ENCODE measurements at places on chromosomes 6 and 20.

DNA sequence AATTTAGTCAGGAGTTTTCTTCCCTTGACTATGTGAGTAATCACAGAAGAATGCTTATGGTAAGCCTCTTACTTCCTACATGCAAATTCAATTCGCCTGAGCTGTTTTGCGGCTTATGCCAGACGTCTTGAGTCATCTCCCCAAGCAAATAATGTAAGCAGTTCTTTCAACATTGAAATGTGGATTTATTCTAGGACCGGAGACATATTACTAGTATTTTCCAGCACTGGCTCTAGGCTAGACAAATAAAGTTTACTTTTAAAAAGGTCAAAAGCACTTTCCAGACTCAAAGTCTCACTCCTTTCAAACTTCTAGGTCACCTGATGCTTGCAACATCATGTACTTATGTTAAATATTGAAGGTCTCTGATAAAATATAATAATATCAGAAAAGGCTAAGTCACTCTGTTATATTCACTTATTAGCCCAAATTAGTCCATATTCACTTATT is 38.1 kb upstream of the NOX3 start:
- DNase-seq = peak; percentile 98

- DNase-seq = no peak
Observed at GRCh38 chr6:169555971-169556617, 145.7 kb downstream of the WDR27 start.

GRCh38 chr20:24953621-24954133 is 4.6 kb downstream of the CST7 start:
- DNase-seq = no peak

GRCh38 chr6:42707595-42707994 is 14.8 kb downstream of the PRPH2 start:
- DNase-seq = no peak

- DNase-seq = no peak
Observed at GRCh38 chr20:50872560-50873425, 58.4 kb downstream of the ADNP start.

- DNase-seq = no peak
Observed at GRCh38 chr20:33852626-33853506, 41.7 kb downstream of the CHMP4B start.

GRCh38 chr6:83198486-83199172 is 5.5 kb downstream of the RWDD2A start:
- DNase-seq = no peak

DNA sequence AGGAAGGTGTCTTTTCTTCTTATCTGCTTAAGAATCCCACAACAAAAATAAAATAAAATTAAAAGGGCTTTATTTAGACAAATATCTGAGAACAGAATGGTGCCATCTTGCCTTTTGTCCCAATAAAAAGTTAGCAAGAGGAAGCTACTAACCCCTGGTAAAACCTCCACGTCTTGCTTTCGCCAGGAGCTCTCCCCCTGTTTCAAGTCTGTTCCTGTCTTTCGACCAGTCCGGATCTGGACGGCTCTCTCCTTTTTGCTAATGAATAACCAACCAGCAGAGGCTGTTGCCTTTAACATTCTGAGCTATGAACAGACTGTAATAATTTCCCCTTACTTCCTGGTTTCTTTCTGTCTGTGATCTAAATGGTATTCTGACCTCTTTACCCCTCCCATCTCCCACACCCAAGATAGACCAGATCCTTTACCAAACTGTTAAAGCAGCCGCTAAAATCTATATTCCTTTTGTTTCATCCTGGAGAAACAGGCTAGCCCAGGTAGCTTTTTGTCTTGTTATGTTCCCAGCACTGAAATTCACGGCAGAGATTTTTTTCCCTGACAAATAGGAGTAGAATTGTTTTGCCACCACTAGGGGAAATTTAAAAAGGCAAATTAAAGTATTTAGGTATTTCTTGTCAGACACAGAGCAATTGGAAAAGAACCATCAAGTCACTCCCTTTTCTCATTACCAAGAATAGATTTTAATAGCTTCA is at the start of gene FRK:
TSS of gene FRK (minus strand) at position 320 of the 712 bp plus-strand sequence. CDS start 580 bp downstream, outside the sequence.
- DNase-seq = peak; percentile 3

DNA sequence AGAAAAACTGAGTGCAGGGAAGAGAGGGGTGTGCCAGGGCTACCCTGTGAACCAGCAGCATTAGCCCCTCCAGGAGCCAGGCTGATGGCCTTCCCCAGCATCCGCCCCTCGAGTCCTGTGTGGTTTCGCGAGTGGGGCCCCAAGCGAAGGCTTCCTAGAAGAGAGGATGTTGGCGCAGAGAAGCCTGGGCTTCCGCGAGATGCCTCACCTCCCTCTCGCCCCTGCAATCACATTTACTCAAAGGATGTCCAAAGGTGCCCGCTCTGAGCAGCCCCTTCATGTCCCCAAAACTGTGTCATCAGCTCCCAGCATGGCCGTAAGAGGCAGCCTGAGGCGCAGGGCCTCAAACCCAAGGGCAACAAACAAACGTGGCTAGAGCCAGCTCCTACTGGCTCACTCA is 111.7 kb downstream of the PREX1 start:
- no peak for DNase-seq

DNA sequence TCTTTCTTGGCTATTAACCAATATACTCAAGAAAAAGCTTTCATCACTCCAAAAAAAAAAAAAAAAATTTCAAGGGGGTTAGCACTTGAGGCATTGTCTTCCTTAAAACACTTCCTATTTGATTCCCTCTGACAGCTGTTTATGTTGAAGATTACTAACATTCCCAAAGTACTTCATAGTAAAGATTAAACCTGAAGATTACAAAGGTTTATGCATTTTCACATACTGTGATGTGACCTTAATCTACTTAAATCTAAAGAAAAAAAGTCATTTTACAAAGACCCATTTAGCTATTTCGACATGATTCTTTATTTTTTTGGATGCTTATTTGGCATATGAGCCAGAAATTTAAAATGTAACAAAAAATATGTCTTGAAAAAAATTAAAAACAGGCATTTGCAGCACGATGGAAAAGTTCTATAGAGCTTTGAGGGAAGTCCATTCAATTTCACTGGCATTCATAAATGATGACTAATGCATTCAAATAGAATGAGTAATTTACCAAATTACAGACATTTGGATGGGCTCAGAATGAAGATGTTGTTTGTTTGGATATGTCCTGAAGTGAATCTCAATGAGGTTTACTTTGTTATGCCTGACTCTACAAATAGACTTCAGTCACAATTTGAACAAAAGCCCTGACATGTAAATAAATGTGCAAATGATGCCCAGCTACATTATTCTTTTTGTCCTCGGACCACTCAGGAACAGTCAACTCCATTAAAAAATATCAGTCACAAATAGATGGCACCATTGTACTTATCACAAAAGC is 674.6 kb upstream of the MARCKS start:
- peak; percentile 62 for DNase-seq

DNA sequence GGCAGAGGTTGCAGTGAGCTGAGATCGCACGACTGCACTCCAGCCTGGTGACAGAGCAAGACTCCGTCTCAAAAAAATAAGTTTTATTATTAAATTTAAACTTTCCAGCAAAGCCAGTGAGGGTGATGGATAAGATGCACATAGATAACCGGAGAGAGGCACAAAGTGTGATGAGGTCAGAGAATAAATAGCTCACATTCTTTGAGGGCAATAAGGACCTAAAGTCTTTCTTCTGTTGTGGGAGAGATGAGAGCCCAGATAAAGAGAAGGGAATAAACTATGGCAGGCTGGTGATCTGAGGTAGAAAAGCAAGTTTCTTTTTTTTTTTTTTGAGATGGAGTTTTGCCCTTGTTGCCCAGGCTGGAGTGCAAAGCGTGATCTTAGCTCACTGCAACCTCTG is 20.6 kb upstream of the EZR start:
- no peak for DNase-seq

GRCh38 chr6:25395731-25396130 is 116.6 kb downstream of the CARMIL1 start:
- no peak for DNase-seq

- DNase-seq = no peak
Observed at GRCh38 chr6:90530882-90531281, 56.0 kb downstream of the MAP3K7 start.

- no peak for DNase-seq
Observed at GRCh38 chr6:3484192-3484591, 27.3 kb upstream of the SLC22A23 start.

GRCh38 chr6:130900913-130901312 is 73.7 kb downstream of the SMLR1 start:
- no peak for DNase-seq

- peak; percentile 4 for DNase-seq
Observed at GRCh38 chr20:52889225-52889624, 82.9 kb upstream of the TSHZ2 start.

DNA sequence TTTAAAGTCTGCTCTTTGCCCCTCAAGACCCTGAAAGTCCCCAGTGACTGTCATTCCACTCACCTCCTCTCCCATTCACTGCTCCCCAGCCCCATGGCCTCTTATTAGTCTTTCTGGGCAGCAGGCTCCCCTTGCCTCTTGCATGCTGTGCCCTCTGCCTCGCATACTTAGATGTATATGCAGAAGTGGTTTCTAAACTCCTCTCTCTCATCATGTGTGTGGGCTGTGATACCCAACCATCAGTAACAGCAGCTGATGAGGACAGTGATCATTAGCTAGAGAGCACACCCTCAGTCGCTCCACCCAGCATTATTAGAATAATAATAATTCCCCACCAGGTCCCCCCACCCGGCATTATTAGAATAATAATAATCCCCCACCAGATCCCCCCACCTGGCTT is 14.5 kb downstream of the PKIG start:
- DNase-seq = no peak

DNA sequence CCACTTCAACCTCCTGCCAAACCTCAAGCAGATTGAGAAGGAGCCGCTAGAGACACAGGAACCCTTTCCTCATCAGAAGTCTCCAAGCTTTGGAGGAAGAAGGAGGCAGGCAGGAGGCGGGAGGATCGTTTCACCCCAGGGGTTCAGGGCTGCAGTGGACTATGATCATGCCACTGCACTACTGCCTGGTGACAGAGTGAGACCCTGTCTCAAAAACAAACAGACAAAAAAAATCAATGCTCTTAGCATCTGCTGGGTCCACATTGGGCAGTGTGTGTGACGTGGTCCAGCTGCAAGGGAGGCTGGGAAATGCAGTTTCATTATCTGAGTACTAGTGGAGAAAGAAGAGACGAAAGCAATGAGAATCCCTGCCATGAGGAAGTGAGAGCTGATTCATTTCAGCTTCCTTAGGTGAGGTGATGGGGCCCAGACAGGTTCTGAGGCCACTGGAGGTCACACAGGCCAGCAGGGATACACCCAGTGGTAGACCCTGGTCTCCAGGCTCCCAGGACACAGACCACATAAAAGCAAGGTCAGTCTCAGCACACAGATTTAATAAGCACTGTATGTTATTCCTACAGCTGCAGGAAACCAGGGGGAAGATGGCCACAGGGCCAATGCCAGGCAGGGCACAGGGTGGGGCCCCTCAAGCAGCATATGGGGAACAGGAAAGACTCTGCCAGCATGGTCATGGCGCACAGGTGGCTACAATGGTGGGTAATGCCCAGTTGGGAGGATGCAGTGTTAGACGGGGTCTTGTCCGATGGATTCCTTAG is 4.3 kb downstream of the GFRA4 start:
- no peak for DNase-seq

DNA sequence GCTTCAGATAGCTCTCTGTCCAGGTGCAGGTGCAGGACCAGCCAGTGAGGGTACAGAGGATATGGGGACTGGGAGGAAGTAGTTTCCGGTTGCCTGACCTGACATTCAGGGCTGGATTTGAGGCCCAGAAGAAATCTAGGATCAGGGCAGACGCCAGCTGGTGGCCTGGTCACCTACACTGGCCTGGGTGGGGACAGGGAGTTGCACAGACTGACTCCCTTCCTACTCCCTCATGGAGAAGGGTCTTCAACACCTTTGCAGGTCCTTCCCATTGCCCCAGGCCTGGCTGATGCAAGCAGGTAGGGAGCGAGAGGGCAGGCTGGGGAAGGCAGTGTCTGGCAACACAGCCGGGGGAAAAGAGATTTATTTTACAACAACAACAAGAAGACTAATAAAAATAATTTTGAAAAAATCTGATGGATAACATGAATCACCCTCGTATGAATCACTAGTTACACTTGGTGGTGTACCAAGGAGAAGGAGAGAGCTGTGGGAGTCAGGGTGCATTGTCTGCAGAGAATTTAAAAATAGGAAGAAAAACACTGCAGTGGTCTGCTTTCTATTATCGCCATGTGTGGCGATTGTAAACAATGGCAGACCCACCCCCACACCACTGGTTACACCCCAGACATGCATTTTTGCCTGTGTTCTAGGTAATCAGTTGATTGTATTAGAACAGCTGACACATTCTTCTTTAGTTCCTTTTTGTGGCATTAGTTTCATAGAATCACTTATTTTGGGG is 62.3 kb upstream of the SNX9 start:
- DNase-seq = peak; percentile 95

GRCh38 chr20:18133962-18134361 is 3.7 kb upstream of the KAT14 start:
- no peak for DNase-seq

- no peak for DNase-seq
Observed at GRCh38 chr6:116667623-116668022, 943 bp downstream of the ZUP1 start.

DNA sequence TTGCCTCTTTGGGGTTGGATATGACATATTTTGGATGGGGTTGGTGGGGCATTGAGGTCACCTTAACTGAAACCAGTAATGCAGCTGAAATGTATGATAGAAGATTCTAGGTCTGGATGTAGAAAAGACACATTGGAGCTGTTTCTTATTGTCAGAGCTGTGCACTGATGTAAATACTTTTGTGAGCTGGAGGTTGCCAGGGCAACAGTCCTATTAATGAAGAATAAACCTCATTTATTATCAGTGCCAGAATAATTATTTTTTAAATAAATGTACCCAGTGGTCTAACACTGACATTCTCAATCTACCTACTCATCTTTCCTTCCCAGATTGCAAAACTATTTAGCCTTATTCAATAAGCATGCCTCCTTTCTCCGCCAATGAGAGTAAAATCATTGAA is 57.0 kb downstream of the CAP2 start:
- no peak for DNase-seq

DNA sequence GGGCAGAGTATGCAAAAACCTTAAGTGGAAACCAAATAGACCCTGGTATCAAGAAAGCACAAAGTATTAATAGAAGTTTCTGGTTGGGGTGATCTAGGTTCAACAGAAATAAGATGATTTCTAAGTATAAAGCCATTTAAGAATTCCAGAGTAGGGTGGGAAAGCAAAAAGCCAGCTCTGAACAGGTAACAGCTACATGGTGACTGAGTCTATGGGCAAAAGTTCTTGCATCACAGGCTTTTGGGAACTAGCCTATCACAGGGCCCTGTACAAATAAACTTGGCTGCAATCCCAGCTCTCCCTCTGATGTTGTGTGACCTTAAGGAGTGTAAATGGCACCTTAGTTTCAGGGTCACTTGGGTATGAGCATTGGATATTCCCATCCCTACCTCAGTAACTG is 5.5 kb downstream of the TCF19 start:
- DNase-seq = no peak

DNA sequence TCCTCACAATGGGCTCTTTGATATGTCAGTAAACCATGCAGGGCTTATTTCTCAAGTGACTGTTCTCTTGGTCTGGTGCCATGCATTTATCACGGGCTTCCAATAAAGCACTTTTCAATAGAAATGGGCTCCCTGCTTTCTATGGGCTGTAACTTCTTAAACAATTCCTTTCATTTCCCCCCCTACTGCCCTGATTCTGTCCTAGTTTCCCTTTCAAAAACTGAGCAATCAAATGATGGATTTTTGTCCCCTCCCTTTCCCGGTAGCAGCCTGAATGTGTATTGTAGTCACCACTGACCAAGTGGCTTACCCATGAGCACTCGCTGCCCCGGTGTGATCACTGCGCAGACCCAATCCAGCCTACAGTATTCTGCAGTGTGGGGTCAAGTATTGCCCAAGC is 13.9 kb downstream of the RPS10 start:
- no peak for DNase-seq

- DNase-seq = no peak
Observed at GRCh38 chr6:94278146-94278545, 858.8 kb upstream of the EPHA7 start.
